ENCODE measurements at places on chromosomes 12 and 14.

- no peak for DNase-seq
Measured at GRCh38 chr14:100092832-100093231, 27.6 kb downstream of the EVL start.

DNA sequence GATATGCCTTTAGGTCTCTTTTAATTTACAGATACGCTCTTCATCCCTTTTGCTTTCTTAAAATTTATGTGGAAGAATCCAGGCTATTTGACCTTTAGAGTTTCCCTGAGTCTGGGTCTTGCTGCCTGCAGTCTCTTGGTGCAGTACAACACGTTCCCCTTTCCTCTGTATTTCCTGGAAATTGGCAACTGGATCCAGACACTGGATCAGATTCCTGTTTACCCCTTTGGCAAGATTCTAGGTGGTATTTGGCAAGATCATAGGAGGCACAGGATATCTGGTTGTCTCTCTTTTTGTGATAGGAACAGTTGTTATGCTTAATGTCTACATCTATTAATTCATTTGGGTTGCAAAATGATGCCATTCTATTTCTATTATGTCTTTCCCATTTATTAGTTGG lies 187.8 kb upstream of the ARHGAP5 start:
- no peak for DNase-seq

DNA sequence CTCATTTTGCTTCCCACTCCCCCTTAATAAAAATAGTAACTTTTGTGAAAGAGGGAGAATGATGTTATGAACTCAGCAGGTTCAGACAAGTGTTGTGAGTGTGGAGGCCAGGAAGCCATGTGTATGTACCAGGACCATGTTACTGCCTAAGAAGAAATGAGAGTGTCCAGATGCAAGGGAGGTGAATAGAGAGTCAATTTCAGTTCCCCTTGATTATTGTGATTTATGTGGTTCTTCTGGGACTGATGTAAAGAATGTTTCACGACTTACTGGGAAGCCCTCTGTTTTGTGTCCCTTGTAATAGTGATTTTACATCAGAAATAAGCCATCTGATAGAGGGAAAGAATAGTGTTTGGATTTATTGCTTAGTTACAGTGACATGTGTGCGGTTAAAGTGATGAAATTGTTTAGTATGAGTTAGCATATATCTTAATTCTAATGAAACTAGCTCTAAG lies 32.5 kb downstream of the FBXO34 start:
- no peak for DNase-seq

- no peak for DNase-seq
Measured at GRCh38 chr12:68953536-68953935, 20.6 kb upstream of the CPM start.

GRCh38 chr14:22282949-22283348 lies 306.1 kb downstream of the DAD1 start:
- no peak for DNase-seq

- DNase-seq = no peak
Measured at GRCh38 chr14:61997161-61997560, 234.9 kb downstream of the SNAPC1 start.

DNA sequence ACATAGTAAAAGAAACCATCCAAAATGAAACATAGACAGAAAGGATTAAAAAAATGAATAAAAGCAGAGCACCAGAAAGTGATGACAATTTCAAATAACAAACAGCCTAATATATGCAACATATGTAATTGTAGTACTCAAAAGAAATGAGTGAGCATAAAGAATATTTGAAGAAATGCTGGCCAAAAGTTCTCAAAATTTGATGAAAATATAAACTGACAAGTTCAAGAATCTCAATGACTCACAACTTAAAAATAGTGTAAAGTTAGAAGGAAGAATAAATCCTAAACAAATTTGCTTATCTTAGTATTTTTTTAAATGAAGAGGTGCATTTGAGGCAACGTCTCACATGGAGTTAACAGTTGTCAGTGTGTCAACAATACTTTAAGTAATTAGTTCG lies 498.9 kb downstream of the SLC6A15 start:
- DNase-seq = no peak

DNA sequence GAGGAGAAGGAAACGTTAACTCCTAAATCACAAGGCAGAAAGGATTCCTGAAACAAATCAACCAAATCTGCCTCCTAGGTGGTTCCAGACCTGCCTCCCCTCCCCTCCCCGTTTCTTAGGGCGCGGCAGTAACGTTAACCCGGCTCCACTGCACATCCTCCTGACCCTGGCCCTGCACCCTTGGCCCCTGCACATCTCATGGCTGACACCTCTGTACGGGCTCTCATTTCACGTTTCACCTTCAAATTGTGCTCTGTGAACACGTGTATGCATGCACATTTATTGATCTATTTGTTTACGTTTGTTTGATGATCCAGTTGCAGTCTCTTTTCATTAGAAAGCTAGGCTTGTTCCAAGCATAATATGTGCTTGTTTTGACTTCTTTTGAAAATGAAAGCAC lies 358.1 kb downstream of the ADGRD1 start:
- DNase-seq = no peak

GRCh38 chr12:108173160-108173559 lies 44.1 kb downstream of the WSCD2 start:
- no peak for DNase-seq

DNA sequence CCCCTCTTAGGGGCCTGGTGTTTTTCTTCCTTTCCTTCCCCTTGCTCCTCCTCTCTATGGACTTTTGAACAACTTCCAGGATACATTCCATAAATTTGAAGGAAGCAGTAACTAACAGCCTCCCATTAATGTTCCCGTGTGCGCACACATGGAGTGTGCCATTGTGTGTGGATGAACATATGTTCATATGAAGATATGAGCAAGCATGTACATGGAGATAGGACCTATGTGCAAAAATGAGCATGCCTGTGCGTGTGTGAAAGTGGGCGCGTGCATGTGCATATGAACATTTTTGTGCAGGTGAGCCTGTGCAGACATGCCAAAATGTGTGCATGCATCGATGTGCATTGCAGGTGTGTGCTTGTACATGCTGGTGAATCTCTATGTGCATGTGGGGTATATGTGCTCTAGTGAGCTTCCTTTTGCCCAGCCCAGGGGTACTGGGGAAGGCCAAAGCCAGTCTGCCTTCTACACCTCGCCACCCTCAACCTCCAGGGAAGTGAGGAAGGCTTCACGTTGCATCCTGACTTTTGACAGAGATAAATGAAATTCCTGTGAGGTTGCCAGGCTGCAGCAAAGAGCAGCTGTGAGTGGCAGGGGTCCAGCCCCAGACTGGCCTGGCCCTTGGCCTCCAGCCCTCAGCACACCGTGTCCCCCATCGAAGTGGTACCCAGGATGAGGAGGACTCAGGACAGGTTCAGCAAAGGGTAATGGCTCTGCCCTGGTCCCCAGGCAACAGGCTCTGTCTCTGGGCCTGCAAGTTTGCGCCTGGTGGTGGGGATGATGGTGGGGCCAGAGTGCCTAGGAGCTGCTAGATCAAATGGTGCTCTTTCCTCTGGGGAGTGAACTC lies 21.1 kb upstream of the PGF start:
- no peak for DNase-seq

- DNase-seq = no peak
Measured at GRCh38 chr14:23358553-23359166, 6.0 kb upstream of the SLC22A17 start.

DNA sequence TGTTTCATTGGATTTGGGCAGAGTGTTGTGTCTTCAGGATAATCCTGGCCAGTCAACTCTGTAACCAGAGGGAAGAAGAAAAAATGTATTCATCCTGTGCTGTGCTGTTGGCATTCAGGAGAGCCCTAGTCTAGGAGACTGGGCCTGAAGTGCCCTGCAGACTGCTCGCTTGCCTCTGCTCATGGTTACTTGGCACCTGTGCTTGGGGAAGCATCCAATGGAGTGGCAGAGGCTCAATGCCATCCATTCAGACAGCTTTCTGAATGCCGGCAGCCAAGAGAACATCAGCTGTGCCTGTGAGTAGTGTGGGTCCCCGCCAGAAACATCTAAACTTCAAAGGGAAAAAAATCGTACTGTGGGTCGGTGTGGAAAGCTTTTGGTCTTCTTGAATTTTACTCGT lies 124.2 kb downstream of the SRGAP1 start:
- no peak for DNase-seq

GRCh38 chr12:66190519-66191370 lies 1.7 kb downstream of the IRAK3 start:
- DNase-seq = no peak

DNA sequence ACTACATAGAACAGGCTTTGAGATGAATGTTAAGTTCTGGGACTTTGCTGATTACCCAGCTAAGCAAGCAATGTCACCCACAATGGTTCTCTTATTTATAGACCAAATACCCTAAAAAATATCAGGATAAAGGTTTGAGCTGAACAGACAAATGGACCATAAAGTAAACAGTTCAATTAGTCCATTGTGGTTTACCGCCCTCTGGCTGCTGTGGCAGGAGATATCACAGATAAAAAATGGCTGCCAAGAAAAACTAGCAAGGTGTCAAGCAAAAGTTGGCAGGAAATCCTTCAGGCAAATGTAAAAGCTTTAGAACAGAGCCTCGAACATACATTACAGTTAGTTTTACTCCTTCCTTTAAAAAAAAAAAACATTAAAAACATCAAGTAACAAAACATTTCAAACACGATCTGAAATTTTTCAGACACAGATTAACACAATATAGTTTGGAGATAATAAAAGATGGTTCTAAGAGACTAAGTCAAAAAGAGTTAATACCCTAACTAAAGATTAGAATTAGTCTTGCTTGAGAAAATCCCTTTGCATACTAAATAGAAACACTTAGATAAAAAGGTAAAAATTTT lies 41.3 kb downstream of the MED13L start:
- DNase-seq = peak; percentile 35

DNA sequence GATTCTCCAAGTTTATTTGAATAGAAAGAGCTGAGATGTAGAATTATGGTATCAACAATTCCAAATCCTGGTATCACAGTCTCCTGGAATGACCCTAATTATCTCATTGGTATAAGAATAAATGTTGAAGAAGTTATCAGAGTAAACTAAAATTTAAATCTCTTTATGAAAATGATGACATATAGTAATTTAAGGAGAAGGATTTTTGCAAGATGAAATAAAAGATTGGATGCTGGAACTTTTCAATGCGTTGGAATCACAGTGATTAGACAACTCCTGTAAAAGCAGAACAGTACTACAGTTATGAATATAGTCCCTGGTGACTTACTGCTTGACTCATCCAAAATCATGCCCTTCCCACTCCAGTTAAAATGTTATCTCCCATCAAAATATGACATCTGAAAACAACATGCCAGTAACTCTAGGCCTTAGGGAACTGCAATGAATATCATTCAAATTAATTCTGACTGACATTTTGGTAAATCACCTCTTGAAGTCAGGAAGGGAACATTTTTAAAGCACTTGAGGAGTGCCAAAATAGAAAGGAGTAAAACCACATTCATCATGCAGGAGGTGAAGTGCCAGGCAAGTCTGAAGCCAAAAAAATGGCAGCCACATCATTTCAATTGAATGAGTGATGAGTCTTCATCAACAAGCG lies 197.8 kb upstream of the PRKD1 start:
- no peak for DNase-seq

- no peak for DNase-seq
Measured at GRCh38 chr12:74945771-74946198, 263.9 kb downstream of the KCNC2 start.

DNA sequence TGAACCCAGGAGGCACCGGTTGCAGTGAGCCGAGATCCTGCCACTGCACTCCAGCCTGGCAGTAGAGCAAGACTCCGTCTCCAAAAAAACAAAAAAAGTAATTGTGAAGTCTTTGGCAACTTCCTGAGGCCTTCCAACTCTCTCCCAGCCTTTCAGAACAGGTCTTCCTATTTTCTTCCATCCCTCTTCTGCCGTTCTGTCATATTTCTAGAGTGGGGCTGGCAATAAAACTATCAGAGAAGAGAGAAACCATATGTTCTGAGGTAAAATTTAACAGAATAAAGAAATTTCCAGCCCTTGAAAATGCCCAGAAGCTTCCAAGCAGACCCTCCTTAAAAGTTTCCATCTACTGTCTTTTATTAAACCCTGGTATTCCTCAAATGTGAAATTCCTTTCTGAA lies 100.4 kb downstream of the HMGA2 start:
- no peak for DNase-seq

GRCh38 chr14:52987514-52987913 lies 36.7 kb upstream of the FERMT2 start:
- no peak for DNase-seq

DNA sequence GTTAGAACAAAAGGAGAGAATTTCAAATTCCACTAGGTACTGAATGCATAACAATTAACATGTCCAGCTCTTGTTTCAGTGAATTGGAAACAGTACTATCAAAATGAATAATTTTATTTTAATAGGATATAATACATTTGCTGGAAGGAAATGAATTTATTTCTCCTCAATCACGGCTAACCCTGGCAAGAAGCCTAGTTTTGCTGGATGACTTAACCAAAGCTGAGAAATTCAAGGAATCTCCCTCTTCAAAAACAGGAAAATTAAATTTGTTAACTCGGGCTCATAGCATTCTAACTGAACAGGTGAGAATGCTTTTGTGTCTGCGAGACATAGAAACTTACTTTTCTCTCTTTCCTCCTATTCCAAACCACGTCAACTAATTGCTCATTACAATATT lies 163.5 kb upstream of the NEDD1 start:
- no peak for DNase-seq

- DNase-seq = no peak
Measured at GRCh38 chr12:78556651-78557050, 307.9 kb upstream of the SYT1 start.

DNA sequence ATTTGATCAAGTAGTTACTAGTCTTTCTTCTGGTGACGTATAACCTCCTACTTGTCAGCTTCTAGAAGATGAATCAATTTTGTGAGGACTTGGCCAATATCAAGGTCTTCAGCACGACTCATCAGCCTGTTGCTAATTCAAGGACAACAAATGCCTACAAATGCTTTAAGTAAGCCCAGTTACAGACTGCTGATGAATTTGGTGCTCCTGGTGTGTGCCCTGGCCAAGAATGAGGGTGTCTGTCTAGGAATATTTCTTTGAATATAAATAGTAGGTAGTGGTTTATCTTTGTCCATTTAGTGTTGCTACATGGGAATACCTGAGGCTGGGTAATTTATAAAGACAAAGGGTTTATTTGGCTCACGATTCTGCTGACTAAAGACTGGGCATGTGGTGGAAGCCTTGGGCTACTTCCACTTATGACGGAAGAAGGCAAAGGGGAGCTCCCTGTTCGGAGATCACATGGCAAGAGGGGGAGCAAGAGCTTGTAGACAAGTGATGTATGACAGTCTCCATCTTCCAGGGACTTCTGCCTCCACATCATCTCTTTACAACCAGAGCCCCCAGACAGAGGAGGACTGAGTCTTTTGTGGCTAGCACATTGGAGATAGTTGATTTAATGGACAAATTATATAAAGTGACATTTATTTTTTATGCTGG lies 180.2 kb downstream of the CRADD start:
- no peak for DNase-seq

DNA sequence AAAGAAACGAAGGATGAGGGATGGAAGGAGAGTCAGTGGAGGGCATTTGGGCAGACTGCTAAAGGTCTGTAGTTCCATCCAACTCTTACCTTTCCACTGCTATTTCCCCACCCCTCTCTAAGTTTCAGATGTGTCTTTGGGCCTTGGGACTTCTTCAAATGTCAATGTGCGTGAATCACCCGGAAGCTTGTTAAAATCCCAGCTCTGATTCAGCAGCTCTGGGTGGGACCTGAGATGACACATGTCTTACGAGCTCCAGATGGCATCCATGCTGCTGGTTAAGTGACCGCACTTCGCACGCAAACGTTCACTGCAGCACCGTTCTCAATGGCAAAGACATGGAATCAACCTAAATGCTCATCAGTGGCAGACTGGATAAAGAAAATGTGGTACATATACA lies 309.9 kb downstream of the VRK1 start:
- DNase-seq = no peak

- no peak for DNase-seq
Measured at GRCh38 chr14:66152747-66153146, 333.4 kb upstream of the CCDC196 start.

GRCh38 chr12:2306012-2306411 lies 253.2 kb downstream of the CACNA1C start:
- peak; percentile 41 for DNase-seq
